ENCODE measurements at places on chromosomes 3 and 15. TPM values are rescaled to one million over a fixed set of nuclear protein-coding genes. Genes with fewer than 3 reads are reported as not detected.

DNA sequence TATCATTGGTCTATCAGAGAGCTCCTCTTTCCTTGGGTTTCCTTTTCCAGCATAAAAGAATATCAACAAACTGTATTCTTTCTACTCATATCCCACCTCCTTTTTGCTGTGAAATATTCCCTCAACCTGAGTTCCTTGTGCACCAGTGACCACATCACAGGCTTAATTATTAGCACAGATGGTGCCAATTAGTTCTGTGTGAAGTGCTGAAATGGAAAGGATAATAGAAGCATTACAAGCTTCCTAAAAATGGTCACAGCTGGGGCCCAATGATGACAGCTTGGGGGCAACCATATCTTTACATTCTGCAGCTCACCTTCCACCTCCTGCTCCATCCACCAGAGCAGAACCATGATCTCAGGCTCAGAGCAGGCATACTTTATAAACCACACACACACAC lies 84.6 kb downstream of the ANO10 start:
- DNase-seq, result no peak

DNA sequence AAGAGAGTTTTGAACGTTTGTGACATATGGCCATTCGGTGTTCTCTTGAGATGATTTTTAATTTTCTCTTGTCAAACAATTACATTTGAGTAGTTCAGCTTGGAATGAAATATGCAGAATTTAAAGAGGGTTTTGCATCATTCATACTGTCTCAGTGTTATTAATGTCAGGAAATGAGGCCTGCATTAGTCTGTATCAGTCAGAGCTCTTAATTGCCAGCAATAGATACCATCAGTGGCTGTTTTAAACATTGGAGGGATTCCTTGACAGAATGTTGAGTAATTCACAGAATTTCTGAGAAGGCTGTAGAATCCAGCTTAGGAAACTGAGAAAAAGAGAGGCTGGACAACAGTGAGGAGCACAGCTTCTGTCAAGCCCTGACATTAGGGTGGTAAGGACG lies 722.0 kb downstream of the NR2F2 start:
- DNase-seq, result no peak

- no peak for DNase-seq
Measured at GRCh38 chr15:78079298-78080087, 2.0 kb upstream of the TBC1D2B start.

DNA sequence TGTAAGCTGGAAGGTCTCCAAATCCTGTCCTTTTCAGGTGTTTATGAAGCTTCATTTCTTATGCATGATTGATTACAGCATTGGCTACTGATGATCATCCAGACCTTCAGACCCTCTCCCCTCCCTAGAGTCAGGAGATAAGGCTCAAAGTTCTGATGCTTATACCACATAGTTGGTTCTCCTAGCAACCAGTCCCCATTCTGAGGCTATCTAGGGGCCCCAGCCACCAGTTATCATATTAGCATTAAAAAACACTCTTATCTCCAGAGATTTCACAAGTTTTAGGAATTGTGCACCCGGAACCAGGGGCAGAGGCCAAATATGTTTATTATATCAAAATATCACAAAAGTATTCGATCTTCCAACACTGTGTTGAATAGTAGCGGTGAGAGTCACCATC lies 953.1 kb downstream of the FHIT start:
- no peak for DNase-seq

- no peak for DNase-seq
Measured at GRCh38 chr15:67145710-67146109, 80.3 kb downstream of the SMAD3 start.

DNA sequence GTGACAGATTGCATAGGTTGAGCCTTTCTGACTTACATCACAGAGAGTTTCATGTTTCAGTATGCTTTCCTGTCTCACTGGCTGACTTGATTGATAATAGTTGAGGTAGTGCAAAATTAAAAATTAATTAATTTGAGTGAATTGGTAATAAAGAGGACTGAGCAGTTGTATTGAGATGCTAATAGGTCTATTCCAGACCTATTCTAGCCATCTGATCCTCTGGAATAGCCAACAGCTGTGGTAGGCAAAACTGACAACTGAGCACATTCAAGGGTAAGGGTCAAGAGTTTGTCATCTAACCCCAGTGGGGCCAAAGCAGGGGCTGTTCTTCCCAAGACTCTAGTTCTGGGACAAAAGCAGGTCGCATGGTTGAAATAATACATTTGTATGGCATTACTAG lies 132.4 kb downstream of the EPHA3 start:
- no peak for DNase-seq

NMNAT3 gene
- total RNA-seq, result 12.1 TPM

GRCh38 chr3:127073941-127074820 lies 91.3 kb downstream of the PLXNA1 start:
- DNase-seq, result peak; percentile 42

GOLGA8T gene
- not detected for total RNA-seq

FES gene
- total RNA-seq, result 17.1 TPM

GRCh38 chr3:57268416-57268815 lies 24.1 kb downstream of the ASB14 start:
- DNase-seq, result no peak

- no peak for DNase-seq
Measured at GRCh38 chr15:47258521-47258920, 458.8 kb upstream of the SEMA6D start.

DNA sequence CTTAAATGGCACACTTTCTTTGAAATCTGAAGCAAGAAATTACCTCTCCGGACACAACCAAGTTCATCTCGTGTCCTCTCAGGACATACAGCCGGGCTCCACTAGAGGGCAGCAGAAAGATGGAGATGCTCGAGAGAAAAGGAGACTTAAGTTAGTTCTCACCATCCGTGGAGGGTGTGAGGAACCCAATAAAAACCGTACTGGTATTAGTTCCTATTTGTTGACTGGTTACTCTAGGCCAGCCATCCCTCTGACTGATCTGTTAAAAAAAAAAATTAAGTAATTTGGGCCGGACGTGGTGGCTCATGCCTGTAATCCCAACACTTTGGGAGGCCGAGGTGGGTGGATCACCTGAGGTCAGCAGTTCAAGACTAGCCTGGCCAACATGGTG lies 7.9 kb upstream of the CYP11A1 start:
- DNase-seq, result peak; percentile 86

IQCF5 gene
- not detected for total RNA-seq

IMPG2 gene
- 0.11 TPM for total RNA-seq

DNA sequence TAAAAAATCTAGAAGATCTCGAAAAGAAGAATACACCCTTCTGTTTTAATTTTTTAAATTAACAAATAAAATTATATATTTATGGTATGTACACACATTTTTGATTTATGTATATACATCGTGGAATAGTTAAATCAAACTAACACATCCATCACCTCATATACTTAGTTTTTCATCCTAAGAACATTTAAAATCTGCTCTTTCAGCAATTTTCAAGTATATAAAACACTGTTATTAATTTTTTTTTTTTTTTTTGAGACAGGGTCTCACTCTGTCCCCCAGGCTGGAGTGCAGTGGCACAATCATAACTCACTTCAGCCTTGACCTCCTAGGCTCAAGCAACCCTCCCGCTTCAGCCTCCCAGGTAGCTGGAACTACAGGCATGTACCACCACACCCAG lies 32.8 kb upstream of the ACAP2 start:
- no peak for DNase-seq

GATM gene
- 35.6 TPM for total RNA-seq

TICRR gene
- 0.05 TPM for total RNA-seq

ARGFX gene
- total RNA-seq, result not detected

RUVBL1 gene
- total RNA-seq, result 21.0 TPM

GRCh38 chr15:45634432-45635190 lies at the start of gene SQOR:
Gene SQOR (plus strand): TSS chr15:45635029. CDS start chr15:45658924, 23,895 bp downstream.
- DNase-seq, result peak; percentile 94

GRCh38 chr15:98794748-98795147 lies 146.4 kb downstream of the IGF1R start:
- DNase-seq, result no peak

- DNase-seq, result no peak
Measured at GRCh38 chr15:98903377-98904018, 104.1 kb downstream of the PGPEP1L start.

AP3B2 gene
- total RNA-seq, result 1.7 TPM
